ENCODE measurements at places on chromosomes 16 and 17.

DNA sequence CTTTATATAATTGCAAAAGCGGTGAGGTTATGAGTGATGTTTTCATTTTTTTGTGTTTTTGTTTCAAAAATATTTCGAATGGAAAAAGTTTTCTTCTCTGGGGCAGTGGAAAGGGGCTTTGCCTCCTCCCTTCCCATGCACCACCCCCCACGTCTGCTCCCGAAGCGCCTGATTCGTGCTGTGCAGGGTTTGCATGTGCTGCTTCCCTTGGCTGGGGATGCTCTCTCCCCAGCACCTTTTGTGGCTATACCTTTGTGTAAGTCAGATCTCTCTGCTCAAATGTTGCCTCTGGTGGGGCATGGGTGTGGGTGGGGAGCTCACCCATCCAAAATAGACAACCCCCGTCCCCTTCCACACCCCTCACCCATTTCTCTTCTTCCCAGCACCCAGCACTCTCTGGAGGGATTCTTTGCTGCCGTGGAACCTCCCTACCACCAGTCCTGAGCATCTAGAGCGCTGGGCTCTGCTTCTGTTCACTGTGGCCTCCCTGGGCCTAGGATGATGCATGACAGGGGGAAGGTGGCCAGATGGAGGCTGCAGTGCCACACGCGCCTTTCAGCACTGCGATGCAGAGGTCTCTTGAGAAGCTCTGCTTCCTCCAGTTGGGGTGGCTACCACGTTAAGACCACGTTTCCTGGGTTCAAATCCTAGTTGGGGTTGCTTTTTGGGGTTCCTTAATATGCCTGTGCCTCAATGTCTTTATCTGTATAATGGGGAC, 71.2 kb downstream of the IRF8 start:
- no peak for DNase-seq

- DNase-seq: no peak
These were observed 1.8 kb upstream of the TMEM98 start for GRCh38 chr17:32926183-32926582.

- no peak for DNase-seq
These were observed 140.2 kb upstream of the CDC42EP4 start for GRCh38 chr17:73452009-73452408.

GRCh38 chr17:11641521-11642275, 43.4 kb downstream of the DNAH9 start:
- DNase-seq: no peak

DNA sequence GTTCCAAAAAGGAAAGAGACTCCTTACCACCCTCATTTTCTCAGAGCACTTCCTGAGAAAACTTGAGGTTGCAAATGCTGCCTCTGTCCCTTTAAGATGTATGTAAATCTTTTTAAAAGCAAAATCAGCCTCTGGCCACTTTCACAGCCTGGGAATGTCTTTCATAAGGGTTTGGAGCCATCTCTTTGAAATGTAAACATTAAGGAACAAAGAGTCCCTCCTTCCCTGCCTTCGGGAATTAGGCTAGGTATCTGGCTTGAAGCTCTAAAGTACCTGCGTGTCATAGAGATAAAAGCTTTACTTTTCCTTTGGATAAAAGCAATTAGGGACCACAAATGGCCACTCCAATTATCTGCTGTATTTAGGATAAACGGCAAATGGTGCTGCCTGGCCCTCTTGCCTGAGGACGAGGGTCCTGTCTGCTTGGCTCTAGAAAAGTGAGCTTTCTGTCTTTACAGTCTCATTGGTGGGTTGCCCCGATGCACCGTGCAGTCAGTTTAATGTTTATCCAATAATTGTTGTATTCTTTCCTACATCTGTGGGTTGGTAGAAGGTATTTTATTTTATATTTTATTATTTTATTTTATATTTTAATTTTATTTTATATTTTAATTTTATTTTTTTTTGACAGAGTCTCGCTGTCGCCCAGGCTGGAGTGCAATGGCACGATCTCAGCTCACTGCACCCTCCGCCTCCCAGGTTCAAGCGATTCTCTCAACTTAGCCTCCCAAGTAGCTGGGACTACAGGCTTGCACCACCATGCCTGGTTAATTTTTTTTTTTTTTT, 23.9 kb downstream of the NLRC3 start:
- no peak for DNase-seq

DNA sequence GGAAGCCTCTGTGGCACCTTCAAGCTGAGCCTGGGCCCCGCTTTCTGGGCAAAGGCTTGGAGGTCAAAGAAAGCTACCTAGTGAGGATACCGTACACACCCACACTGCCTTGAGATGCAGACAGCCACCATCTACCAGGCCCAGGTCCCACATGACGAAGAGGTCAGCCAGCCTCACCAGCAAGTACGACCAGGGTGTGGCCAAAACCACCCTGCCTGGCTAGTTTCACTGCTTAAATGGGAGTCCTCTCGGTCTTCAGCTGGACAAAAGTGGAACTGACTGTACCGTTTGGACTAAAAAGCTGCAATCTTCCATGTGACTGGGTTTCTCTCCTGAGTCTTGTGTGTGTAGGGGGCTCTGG, 21.6 kb downstream of the VASN start:
- no peak for DNase-seq

GRCh38 chr17:33258296-33258695, 34.8 kb downstream of the ASIC2 start:
- no peak for DNase-seq

- no peak for DNase-seq
These were observed 5.9 kb downstream of the BAHCC1 start for GRCh38 chr17:81400996-81401722.

- DNase-seq: peak; percentile 65
These were observed 315.6 kb downstream of the HS3ST3B1 start for GRCh38 chr17:14616528-14616927.

GRCh38 chr17:72514321-72514861, 393.6 kb downstream of the SOX9 start:
- DNase-seq: no peak

DNA sequence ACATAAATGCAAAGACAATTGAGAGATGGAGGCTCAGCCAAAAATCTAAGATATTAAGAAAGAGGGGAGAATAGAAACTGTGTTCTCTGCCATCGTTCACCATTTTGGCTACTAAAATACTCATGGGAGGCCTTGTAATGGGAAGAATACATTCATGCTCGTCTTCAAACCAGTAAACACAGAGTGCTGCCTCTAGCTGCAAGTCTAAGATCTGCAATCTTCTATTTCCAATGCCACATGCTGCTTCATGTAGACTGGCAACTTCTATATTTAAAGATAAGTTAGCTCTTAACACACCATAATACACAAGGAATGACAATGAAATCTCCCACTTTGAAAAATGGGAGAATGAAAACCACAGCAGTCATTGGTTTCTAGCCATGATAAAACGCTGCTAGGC, 387.3 kb downstream of the HS3ST3B1 start:
- DNase-seq: no peak

DNA sequence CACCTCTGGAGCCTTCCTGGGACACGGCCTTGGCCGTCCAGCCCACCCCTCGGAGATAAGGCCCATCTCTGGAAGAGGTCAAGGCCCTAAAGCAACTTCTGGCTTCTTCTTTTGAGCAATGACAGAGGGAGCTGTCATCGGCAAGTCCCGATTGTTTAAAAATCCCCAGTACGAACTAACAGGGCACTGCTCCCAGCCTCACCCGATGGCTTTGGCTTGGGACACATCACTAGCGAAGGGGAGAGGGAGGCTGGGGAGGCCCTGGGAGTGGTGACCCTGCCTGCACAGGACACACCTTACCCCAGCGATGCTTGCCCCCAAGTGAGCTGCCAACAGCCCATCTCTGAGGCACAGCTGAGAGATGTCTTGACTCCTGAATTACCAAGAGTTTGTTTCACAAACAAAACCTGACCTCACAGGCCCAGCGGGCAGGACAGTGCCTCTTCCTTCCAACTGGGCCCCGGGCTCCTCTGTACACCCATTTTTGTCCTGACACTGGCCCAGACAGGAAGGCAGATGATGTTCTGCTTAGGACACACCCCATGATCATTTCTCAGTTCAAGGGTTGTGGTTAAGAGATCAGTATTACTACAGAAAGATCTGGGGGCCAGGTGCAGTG, 4.8 kb downstream of the SYNGR2 start:
- no peak for DNase-seq

DNA sequence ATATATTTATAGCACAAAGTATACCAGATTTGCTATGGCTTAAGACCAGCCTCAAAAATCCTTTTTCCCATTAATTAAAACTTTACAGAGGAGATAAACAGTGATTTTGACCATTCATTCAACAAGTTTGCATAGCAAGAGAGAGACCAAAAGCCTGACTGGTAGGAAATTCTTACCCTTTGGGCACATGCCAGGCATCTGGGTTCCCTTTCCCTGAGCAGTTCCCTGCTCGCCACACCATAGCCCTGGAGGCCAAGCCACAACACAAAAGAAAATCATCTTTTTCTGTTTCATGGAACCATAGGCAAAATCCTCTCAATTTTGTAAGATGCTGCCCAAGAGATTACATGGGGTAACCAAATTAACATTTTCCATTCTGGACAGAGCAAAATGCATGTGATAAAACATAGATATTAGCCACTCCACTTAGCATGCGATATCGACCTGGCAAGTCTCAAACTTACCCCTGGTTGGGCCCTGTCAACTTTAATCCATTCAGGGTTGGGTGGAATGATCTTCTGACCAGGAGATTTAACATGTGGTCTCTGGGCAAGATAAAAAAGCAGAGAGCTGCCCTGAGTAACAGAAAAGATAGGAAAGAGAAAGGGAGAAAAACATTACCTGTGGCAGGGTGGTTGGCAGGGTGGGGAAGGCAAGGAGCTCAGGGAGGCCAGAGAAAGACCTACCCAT, 57.6 kb upstream of the B4GALNT2 start:
- DNase-seq: no peak

- DNase-seq: no peak
These were observed 39.1 kb downstream of the PGS1 start for GRCh38 chr17:78417531-78417909.

- no peak for DNase-seq
These were observed 66.7 kb downstream of the C16orf95 start for GRCh38 chr16:87250431-87250960.

DNA sequence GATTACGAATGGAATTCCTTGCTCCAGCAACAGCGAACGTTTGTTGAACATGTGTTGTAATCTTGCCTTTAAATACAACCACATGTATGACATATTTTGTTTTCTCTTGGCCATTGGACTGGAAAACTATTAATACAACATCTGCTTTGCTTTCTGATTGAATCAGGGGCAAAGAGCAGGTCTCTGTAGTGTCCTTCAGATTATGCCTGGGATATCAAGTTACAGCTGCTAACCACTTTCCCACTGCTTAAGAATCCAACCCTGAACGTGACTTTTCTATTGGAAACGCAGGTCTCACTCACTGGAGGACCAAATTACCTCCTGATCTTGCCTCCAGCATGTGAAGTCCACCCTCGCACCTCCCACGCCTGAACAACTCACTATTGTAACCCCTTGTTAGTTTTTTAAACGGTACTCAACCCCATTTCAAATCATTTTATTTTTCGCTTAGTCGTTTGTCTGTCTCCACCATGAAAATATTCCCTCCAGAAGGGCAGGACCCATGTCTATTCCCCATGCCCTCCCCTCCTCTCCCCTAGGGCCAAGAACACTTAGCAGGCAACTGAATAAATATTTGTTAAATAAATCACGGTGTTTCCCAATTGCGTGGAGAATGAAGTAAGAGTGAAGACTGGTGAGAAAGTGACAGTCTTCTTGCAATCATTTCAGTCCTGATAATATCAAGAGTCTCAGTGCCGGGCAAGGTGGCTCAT, 57.4 kb upstream of the MRTFB start:
- DNase-seq: peak; percentile 90

- no peak for DNase-seq
These were observed 47.5 kb downstream of the FOXL1 start for GRCh38 chr16:86625821-86626220.

DNA sequence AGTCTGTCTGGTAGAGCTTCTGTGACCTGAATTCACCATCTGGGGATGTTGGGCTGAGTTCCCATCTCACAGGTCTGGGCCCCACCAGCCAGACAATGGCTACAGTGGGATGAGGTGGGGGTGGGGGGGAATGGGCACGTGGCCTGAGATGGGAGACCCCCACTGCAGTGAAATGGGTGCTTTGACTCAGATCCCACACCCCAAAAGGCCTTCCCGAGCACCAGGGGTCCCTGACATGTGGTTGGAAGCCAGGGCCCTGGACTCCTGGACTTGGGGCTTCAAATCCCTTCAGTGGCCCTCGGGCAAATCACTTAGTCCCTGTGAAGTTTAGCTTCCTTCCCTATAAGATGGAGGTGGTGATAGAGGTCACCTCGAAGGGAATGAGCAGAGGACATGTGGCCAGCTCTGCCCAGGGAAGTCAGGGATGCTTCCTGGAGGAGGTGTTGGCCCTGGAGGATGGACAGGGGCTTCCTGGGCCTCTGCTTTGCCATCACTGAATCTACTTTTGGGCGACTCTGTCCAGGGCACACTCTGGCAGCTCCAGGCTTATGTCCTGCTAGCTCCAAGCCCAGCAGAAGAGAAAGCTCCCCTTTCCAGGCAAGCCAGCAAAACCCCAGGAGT, 218.1 kb downstream of the KATNIP start:
- no peak for DNase-seq

DNA sequence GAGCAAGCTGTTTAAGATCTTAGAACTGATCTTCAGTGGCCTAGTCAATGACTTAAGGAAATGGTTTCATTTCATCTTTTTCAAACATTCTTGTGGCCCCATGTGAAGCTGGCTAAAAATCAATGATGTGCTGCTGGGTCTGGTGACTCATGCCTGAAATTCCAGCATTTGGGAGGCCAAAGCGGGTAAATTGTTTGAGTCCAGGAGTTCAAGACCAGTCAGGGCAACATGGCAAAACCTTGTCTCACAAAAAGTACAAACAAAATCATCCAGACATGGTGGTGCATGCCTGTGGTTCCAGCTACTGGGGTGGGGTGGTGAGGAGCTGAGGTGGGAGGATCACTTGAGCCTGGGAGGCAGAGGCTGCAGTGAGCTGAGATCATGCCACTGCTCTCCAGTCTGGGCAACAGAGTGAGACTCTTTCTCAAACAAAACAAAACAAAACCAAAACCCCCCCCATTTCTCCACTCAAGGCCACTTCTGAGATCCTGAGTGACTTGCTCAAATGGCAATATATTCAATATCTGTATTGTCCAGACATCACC, 17.4 kb upstream of the COL1A1 start:
- peak; percentile 99 for DNase-seq

- no peak for DNase-seq
These were observed 72.4 kb downstream of the LITAF start for GRCh38 chr16:11514283-11514682.

GRCh38 chr17:19590451-19590850, 56.8 kb downstream of the SLC47A1 start:
- DNase-seq: no peak

- no peak for DNase-seq
These were observed 23.5 kb downstream of the LGALS3BP start for GRCh38 chr17:78956254-78956653.

DNA sequence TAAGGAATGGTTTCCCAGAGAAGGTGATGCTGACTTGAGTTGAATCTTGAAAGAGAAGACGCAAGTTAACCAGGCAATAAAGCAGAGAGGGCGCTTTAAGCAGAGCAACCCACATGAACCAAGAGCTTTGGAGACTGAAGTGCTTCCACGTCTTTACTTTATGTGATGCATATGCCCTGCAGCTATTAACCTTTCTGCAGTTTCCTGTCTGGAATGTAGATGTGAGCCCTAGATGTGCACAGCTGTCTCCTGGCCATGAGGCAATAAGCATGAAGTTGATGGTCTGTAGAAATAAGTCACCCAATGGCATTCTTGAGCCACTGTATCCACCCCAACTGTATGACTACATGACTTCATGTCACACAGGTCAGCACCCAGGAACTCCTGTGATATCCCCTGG, 5.7 kb upstream of the CHST4 start:
- no peak for DNase-seq

GRCh38 chr16:53518550-53519416, 15.8 kb upstream of the AKTIP start:
- peak; percentile 63 for DNase-seq

Data from fibroblast of upper back skin (primary cell).